Activated gamma-delta T cell treated with Interleukin-2 at 50 U/mL for 16 hours (primary cell): ENCODE measurements at places on chromosomes 11 and 22.

DNA sequence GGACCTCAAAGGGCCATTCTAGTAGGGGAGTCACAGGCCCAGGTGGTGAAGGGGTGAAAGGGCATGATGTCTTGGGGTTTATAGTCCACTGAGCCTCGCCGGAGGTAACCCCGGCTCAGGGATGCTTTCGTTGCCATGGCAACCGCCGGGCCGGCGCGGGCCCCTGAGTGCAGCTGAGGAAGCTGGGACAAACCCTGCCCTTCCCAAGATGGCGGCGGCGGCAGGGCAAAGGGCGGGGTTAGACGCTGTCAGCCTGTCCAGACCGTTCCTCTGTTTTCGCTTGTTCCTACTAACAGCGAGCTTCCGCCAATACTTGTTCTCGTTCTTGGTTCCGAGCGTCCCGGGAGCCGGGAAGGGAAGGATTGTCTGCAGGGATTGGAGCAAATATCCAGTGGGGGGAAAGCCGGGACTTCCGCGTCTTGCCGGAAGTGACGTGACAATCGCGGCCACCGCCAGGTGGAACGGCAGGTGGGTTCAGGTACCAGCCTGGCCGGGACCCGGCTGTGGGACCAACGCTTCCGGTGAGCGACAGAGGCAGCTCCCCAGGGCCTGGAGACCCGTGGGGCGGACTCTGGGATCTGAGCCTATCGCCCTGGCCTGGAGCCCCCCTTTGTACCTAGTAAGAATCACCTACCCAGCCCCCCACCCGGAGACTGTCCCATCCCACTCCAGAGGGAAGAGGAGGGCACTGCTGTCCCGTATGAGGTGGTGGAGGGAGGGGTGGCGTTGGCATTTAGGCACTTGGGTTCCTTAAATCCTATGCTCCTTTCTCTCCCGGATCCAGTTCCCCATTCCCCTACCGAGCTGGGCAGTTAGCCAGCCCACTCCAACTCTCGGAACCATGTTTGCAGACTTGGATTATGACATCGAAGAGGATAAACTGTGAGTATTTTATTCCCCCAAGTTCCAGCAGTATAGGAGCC, at the start of gene PICK1:
TSS of gene PICK1 (plus strand) at position 436 of the 923 bp plus-strand sequence. CDS start at position 842, 406 bp downstream.
- DNase-seq = peak; percentile 68

DNA sequence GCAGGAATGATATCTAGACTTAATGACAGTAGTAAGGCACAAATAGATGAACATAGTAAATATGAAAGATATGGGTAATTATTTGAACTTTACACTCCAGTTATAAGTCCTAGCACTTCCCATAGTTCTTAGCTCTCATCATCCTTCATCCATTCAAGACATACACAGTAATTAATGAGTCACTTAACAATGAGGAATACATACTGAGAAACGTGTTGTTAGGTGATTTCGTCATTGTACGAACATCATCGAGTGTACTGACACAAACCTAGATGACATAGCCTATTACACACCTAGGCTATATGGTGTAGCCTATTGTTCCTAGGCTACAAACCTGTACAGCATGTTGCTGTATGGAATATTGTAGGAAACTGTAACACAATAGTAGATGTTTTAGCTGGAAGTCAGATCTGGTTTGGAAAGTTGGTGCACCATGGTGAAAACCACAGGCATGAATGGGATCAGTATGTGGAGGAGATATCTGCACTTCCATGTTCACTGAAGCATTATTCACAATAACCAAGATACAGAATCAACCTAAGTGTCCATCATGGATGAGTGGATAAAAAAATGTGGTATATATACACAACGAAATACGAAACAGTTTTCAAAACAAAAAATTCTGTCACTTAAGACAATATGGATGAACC, 229.9 kb upstream of the PITPNB start:
- DNase-seq = no peak

DNA sequence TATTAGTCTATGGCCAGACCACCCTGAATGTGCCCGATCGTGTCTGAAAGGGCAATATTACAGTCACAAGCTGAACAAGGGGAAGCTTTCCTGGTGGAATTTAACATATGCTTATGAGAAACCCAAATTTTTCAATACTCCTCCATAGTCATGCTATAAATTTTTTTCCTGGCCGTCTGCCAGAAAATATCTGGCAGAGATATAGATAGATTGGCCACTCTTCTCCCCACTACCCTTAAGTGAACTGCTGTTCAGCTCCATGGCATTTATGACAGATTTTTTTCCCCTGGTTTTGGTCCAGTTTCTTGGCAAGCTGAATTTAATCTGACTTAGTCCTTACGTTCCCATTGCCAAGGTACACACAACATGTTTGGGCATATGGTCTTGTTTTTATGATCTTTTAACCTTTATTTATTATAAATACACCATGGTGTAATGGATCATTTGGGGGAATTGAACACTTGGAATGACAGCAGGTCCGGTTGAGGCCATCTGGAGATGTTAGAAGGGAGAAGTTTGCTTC, 328.5 kb downstream of the CNTN5 start:
- no peak for DNase-seq

GRCh38 chr11:68463714-68464113, 3.2 kb downstream of the PPP6R3 start:
- no peak for DNase-seq

GRCh38 chr11:15194671-15195415, 80.1 kb downstream of the INSC start:
- no peak for DNase-seq

GRCh38 chr11:104049116-104049515, 12.7 kb downstream of the DDI1 start:
- DNase-seq = no peak

GRCh38 chr22:36541831-36542411, 13.0 kb upstream of the EIF3D start:
- peak; percentile 7 for DNase-seq

GRCh38 chr11:116471608-116472256, 301.1 kb downstream of the BUD13 start:
- no peak for DNase-seq

DNA sequence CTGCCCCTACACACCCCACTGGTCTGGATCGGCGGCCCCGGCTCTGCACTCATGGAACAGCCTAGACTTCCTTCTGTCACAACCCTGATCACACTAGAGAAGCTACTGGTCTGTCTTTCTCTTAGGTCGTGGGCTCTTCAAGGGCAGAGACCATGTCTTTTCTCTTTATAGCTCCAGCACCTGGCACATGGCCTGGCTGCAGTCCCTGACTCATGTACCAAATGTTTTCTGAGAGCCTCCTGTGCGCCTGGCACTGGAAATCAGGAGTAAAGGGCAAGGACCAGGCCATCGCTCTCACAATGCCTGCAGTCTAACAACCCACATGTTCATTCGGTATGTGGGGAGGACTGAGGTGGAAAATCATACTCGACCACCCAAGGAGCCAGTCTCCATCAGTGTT, 7.5 kb downstream of the ASCC2 start:
- no peak for DNase-seq

DNA sequence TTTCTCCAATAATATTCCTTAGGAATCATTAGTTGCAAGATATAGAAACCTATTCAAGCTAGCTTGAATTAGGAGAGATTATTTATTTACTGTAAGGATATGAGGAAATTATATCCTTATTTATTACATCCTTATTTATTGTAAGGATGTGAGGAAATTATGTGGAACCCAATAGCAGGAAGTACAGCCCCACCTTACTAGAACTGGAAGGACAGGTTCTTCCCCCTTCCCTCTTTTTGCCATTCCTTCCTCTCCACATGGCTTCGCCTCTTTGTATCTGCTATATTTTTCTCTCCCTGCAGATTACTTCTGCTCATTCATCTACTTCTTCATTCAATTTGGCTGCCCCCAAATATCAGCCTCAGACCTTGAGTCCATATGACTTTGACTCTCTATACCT, 49.5 kb upstream of the B3GNT6 start:
- DNase-seq = no peak

GRCh38 chr11:117513666-117514065, 186.0 kb downstream of the CEP164 start:
- no peak for DNase-seq

- no peak for DNase-seq
Measured at GRCh38 chr11:124470561-124471227, 25.2 kb upstream of the OR8B8 start.

DNA sequence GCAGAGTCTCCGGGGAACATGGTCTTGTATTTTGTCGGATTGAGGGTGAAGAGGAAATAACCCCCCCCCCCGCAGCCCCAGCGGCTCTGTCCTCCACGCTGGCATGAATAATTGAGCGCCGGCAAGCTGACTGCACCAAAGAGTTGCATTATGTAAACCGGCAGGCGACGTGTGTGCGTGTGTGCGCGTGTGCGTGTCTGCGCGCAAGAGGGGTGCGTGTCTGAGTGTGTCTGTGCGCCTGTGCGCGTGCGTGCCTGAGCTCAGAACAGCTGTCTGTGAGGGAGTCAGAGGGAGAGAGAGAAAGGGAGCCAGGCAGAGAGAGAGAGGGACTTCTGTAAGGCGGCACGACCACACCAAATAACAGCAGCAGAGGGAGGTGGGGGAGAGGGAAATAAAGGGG, 94.4 kb downstream of the SCN3B start:
- peak; percentile 14 for DNase-seq

GRCh38 chr22:47067911-47068625, 305.6 kb downstream of the TBC1D22A start:
- DNase-seq = no peak

- peak; percentile 84 for DNase-seq
Measured at GRCh38 chr11:65425105-65425970, 2.7 kb downstream of the NEAT1 start.

DNA sequence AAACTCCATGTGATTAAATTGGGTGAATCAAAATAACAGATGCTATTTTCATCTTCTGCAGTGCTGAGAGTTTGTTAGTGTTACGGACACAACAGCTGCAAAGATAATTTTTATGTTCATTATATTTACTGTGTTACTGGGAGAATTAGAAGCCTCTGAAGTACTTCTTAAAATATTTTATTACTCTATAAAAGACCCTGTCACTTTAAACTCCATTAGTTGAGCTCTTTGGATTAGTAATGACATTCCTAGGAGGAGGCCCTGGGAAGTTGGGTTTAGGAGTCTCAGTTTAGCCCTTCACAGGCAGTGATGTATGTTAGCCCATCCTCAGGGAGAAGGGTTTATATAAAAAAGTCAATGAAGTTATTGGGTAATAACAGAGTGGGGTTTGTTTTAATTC, 596.7 kb downstream of the JRKL start:
- DNase-seq = no peak

DNA sequence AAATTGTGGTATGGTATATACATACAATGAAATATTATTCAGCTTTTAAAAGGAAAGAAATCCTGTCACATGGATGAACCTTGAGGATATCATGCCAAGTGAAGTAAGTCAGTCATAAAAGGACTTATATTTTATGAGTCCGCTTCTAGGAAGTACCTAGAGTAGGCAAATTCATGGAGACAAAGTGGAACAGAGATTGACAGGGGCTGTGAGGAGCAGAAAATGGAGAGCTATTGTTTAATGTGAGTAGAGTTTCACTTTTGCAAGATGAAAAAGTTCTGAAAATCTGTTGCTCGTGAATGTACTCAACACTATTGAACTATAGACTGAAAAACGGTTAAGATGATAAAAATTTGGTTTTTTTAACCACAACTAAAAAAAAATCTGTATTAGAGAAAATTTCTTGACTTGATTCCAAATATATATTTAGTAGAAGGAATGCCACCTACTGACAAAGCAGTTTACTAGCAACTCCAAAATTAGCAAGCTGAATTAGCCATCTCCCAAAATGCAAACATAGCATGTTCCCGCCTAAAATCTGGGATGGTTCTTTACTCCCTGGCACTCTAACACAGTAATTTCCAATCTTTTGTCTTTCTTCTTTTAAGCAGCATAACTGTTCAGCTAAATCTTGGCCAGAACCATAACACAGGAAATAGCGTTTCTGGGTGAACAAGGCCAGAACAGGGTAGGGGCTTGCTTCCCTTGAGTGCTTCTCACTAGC, 1.5 kb downstream of the UFD1 start:
- no peak for DNase-seq

DNA sequence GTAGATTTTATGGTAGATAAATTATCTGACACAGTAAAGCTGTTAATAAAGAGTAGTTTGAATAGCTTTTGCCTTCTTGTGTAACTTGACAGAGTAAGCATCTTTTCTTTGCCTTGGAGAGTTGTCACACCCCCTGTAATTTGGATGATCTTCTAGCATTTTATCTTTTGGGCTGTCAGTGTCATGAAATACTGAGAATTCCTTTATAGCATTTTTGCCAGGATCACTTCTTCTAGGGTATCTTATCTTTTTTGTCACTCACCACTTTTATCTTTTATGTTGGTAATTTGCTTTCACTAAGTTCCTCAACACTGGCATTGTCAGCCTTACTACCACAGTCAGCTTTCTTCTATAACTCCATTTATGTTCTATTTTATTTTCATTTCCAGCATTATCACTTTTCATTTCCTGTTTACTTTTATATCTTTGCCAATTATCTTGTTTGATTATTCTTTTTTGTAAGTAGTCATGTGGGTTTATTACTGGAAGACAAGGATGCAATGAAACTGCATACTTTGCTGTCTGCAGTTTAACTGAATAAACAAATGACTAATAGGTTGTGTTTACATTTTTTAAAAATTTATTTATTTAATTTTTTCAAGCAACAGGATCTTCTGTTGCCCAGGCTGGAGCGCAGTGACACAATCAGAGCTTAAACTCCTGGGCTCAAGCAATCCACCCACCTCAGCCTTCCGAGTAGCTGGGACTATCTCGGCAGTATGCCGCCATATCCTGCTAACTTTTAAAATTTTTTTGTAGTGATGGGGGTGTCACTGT, 28.1 kb upstream of the ACAT1 start:
- no peak for DNase-seq

DNA sequence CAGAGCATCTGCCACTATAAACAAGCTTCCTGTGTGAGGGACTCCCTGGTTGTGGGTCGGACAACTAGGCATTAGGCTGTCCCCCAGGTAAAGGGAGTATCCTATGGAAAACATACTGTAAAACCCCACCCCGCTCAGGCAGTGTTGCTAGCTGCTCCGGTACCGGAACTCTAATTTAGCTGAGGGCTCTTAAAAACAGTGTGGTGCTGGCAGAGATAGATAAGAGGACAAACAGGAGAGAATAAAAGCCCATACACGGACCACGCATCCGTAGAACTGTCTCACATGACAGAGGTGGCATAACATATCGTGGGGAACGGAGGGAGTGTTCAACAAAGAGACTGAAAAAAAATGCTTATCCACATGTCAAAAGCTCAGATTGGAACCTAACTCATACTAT, 3.4 kb upstream of the MOGAT2 start:
- no peak for DNase-seq

- no peak for DNase-seq
Measured at GRCh38 chr11:112627588-112628045, 333.6 kb upstream of the NCAM1 start.

GRCh38 chr11:112265659-112266409, 5.2 kb upstream of the PLET1 start:
- no peak for DNase-seq

DNA sequence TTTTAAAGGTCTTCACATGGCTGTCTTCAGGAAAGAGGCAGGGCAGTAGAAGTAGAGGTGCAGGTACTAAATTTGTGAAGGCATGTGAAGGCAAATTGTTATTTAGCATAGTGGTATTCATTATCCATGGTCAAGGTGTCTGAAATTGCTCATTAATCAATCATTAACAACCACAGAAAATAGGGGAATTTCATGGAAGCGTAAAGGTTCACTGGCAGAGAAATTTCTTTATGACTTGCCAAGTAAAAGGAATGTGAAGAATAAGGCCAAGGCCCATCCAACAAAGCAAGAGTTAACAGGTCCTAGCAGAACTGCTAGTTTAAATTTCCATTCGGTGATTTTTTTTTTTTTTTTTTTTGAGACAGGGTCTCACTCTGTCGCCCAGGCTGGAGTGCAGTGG, 59.0 kb downstream of the RSF1 start:
- no peak for DNase-seq
